T-helper 1 cell (primary cell): ENCODE measurements at places on chromosomes 3 and 15.
A peak's percentile ranks its signal among the peaks of the same experiment; 100 is the strongest.

- DNase-seq: no peak
Observed at GRCh38 chr3:100067589-100067988, 46.7 kb downstream of the FILIP1L start.

GRCh38 chr3:66744986-66745385 is 244.2 kb upstream of the LRIG1 start:
- no peak for DNase-seq

DNA sequence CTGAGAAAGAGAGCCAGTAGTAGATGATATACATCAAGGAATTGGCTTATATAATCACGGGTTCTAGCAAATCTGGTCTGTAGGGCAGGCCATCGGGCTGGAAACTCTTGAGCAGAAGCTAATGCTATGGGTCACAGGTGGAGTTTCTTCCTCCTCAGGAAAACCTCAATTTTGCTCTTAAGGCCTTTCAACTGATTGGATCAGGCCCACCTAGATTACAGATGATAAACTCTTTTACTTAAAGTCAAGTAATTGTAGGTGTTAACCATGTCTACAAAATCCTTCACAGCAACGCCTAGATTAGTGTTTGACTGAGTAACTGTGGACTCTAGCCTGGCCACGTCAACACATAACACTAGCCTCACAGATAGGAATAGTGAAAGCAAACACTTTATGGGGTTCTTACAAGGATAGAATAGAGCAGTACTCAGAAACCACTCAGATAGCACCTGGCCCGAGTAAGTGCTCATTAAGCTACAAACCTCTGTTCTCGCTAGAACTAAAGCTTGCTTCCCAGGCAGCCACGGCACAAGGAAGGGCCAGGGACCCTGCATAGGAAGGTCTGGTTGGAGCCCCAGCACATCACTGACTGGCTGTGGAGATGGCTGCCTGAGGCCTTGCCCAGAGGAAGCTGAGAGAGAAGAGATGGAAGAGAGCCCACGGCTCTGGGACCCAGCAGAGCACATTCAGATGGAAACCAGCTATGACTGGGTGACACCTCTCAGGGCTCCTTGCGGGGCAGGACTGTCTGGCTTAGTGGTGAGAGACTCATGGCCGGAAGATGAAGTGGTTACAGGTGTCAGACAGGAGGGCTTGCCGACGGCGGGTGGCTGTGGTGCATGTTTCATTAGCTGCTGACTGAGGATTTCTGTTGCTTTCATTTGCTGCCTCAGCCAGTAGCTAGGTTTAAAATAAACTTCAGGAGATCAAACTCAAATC is 202.5 kb upstream of the TLE3 start:
- DNase-seq: peak; percentile 61

- no peak for DNase-seq
Observed at GRCh38 chr3:42680806-42681205, 4.5 kb upstream of the KLHL40 start.

DNA sequence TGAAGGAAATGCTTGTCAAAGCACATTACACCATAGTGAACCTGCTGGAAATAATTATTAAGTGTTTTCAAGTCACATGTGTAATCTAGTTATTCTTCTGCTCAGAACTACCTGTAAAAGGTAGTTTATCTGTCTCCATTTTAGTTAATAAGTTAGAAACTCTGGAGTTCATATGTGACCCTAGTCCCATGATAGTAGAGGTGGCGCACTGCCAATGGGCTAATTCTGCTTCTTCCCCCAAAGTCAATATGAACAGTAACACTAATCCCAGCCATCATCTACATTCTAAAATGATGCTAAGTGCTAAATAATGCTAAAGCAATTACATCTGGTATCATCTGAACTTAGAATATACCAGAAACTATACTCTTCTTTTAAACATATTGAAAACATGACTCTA is 361.0 kb upstream of the NECTIN3 start:
- DNase-seq: no peak

DNA sequence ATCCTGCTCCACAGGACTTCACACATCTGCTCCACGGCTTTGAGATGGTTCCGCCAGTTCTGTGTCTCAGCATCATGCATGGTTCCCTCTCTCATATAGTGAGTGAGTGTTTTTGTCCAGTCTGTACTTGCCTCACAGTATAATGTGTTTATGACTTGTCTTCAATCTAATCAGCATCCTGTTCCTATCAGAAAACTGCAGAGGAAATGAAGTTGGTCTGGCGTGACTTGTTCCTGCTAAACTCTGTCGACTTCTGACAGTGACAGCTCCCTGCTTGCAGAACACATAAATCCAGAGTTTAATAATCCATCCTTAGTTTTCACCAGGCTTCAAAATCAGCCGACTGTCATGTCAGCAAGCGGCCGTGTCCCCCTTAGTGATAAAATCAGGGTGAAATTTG is 222.3 kb downstream of the SLCO3A1 start:
- DNase-seq: no peak

DNA sequence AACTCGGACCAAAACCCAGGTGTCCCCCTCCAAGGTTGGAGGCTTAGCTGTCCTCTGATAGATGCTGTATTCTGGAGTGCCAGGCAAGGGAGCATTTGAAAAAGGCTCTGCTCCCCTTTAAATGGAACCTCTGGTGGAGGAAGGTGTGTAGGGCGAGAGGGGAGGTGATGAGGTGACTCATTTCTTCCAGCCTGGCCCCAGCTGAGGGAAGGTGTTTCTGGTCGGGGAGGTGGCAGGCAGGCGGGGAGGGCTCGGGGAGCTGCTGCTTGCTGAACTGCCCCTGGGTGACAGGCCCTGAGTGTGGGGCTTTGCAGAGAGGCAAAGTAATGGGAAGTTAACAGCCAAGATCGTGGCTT is 18.8 kb downstream of the PSTPIP1 start:
- peak; percentile 68 for DNase-seq

- DNase-seq: no peak
Observed at GRCh38 chr3:195116407-195117185, 154.4 kb downstream of the XXYLT1 start.

DNA sequence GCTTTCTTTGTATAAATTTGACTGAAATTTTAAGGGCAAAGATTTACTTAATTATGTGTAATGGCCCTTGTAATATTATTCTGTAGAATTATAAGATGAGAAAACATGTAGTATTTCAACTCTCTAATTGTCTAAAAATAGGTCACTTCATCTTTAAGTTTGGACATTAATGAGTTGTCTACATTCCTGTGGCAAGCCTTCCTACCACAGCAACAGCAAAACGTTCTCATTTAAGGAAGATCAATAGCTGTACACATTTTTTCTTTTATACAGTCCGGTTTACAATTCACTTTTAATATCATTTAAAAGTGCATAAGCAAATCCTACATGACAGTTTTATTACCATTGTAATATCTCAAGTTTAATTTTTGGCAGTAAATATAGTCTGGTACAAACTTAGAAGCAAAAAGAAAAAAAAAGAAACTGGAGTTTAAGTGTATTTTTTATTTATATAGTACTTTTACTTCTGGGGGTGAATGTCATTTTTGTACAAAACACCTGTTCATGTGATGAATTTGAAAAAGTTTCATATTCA is 501.8 kb downstream of the ZPLD1 start:
- DNase-seq: no peak

DNA sequence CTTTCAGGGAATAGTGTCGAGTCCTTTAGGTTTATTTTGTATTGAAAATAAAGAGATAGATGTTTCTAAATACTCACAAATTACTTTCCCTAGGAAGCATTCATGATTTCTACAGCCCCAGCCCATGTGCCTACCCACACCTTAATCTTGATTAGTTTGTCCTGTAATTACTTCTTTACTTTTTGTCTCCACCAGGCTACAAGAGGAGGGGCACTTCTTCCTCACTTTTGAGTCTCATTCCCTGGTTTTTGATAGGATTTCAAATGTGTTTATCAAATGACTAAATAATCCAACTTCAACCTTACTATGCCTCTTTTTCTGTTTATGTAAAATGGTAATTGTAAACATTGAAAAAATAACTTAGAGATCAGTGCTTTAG is 1.8 kb downstream of the PXK start:
- DNase-seq: no peak

GRCh38 chr15:32636908-32637567 is 4.5 kb upstream of the SCG5 start:
- no peak for DNase-seq

DNA sequence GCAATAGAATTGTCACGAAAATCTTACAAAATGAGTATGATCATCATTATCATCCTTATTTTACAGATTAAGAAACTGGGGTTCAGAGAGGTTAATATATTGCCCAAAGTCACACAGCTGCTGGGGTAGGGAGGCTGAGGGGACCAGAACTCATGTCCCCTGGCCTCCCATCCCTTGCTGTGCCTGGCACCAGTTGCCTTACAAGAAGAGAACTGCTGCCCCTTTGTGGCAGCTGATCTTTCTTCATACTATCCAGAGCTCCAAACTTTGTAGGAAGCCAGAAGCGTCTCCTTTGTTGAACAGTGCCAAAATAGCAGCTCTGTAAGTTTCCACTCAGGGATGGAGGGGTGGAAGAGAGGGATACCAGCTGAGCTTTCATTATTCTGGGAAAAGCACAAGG is 236.8 kb upstream of the TBC1D5 start:
- DNase-seq: no peak

DNA sequence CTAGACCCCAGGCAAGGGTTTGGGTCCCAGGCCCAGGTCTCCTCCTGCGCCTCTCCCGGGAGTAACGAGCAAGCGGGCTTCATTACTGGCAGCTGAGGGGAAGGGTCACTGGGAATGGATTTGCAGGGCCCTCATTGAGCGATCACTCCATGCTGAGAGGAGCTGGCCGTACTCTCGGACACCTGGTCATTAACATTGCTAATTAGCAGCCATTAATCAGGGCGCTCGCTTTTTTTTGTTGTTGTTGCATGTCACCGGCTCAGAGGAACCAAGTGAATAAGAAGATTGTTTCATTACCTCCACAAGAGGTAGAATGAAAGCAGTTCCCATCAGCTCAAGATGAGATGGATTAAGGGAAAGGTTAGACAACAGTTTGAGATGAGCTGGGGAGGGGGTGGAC is 293.0 kb upstream of the ATP11B start:
- DNase-seq: no peak

DNA sequence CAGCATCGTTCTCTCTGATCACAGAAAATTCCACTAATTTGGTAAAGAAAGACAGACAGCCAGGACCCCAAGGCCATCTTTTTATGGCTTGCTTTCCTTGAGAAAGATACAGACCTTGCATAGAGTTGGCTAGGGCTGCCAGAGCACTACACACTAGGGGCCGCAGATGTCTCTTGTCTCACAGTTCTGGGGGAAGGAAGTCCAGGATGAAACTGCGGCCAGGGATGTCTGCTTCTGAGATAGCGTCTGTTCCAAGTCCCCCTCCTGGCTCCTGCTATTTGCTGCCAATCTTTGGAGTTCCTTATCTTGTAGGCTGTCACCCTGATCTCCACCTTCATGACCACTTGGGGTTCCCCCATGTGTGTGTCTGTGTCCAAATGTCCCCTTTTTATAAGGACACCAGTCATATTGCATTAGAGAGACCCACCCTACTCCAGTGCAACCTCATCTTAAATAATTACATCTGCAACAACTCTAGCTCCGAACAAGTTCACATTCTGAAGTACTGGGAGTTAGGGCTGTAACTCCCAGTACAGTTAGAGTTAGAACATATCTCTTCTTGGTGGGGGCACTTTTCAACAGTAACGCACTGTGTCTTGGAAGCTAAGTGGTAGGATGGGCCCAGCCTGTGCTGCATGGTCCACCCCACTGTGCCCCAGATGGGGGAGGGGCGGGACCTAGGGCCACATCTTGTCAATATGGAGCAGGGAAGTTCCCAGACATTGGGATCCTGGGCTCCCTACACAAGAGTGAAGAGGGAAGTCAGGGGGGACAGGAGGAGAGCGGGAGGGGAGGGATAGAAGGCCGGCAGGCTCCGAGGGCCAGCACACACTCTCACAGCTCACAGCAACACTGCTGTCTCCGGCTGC is 42.2 kb downstream of the KLF15 start:
- DNase-seq: no peak

DNA sequence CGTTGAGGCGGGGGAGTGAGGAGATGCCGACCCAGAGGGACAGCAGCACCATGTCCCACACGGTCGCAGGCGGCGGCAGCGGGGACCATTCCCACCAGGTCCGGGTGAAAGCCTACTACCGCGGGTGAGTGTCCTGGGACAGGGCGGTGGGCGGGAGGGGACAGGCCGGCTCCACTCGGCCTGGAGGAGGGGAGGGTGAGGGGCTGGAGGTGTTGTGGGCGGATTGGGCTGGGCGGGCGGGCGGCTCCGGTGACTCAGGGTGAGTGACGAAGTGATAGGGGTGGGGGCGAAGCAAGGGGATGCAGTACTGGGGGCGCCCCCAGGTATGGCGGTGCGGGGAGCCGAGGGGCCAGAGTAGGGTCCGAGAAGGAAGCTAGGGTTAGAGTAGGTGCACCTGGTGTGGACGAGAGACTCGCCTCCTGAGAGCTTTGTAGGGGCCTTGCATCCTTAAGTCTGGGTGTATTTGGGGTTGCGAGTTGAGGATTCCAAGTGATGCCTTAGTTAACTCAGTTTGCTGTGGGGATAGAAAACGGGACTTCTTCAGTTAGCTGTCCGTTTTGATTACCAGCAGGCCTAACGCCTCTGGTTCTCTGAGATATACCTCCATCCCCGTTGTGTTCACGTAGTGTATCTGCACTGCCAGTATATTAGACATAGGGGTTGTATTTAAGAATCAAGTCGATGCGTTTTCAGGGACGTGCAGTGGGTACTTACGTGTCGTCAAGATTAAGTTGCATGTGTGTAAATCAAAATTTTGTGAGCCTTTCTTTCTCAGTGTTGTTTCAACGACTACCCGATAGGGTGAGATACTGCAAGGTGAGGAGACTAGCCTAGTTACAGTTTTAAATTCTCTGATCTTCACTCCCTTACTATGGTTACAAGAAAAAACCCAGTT is 670 bp downstream of the PRKCI start:
- peak; percentile 13 for DNase-seq

DNA sequence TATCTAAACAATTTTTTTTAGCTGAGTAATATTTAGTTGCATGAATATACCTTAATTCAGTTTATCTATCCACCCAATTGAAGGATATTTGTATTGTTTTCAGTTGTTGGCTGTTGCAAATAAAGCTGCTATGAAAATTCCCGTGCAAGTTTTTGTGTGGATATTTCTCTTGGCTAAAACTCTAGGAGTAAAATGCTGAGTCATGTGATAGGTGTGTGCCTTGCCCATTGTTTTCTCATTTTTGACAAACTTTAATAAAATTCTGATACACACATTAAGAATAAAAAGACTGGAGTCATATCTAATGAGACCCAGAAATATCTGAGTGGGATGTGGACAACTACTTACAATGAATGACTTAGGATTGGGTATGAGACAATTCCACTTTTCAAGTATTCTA is 78.6 kb downstream of the MDFIC2 start:
- DNase-seq: no peak

GRCh38 chr15:57054204-57054750 is 135.8 kb downstream of the TCF12 start:
- no peak for DNase-seq

DNA sequence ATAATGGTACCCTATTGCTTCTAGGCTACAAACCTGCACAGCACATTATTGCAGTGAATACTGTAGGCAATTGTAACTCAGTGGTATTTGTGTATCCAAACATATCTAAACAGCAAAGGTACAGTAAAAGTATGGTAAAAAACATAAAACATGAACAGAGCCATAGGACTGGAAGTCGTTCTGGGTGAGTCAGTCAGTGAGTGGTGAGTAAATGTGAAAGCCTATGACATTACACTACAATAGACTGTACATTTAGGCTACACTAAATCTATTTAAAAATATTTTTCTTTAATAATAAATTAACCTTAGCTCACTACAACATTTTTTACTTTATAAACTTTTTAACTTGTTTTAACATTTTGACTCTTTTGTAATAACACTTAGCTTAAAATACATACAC is 21.3 kb downstream of the RAB6B start:
- DNase-seq: no peak
